ENCODE measurements at places on chromosomes 6 and 20. TPM values are rescaled to one million over a fixed set of nuclear protein-coding genes. Genes with fewer than 3 reads are reported as not detected.

THEMIS gene
- total RNA-seq: 55.5 TPM

ABCC10 gene
- total RNA-seq: 60.3 TPM

C6orf58 gene
- not detected for total RNA-seq

ZSWIM3 gene
- total RNA-seq: 6.8 TPM

SEL1L2 gene
- total RNA-seq: not detected

ARFGEF3 gene
- total RNA-seq: not detected

FOXF2 gene
- total RNA-seq: not detected
